ENCODE measurements at places on chromosomes 3 and 15.

- DNase-seq: no peak
Measured at GRCh38 chr3:175857666-175858270, 998.6 kb downstream of the NAALADL2 start.

- no peak for DNase-seq
Measured at GRCh38 chr3:144296808-144297207, 325.2 kb downstream of the DIPK2A start.

DNA sequence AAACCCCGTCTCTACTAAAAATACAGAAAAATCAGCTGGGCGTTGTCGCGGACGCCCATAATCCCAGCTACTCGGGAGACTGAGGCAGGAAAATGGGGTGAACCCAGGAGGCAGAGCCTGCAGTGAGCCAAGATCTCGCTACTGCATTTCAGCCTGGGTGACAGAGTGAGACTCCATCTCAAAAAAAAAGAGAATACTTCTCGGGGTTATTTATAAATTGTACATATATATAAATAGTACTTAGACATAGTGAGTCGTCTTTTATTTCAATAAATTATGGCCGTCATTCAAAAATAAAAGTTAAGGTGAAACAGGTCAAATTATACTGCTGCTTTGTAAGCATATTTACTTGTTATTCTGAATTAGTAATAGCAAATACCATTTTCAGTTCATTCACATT is 12.1 kb upstream of the EBLN2 start:
- no peak for DNase-seq

- no peak for DNase-seq
Measured at GRCh38 chr3:143165211-143165610, 45.6 kb downstream of the CHST2 start.

DNA sequence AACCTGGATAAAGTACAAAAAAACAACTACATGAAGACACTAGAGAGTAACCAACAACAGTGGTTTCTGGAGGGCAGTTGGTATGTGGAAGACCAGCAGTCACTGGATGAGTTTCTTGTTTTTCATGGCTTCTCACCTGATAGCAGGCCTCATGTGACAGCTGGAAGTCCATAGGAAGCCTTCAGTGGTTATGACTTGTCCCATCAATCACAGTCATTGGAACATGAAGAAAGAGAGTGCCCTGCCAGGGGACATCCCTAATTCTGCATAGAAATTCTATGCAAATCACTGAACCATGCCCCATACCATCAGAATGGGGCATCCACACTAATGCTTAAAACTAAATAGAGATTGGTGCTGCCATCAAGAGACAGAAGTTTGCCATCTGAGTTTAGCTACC is 81.6 kb downstream of the AKAP13 start:
- no peak for DNase-seq

- DNase-seq: no peak
Measured at GRCh38 chr3:105529456-105529855, 162.7 kb downstream of the ALCAM start.

DNA sequence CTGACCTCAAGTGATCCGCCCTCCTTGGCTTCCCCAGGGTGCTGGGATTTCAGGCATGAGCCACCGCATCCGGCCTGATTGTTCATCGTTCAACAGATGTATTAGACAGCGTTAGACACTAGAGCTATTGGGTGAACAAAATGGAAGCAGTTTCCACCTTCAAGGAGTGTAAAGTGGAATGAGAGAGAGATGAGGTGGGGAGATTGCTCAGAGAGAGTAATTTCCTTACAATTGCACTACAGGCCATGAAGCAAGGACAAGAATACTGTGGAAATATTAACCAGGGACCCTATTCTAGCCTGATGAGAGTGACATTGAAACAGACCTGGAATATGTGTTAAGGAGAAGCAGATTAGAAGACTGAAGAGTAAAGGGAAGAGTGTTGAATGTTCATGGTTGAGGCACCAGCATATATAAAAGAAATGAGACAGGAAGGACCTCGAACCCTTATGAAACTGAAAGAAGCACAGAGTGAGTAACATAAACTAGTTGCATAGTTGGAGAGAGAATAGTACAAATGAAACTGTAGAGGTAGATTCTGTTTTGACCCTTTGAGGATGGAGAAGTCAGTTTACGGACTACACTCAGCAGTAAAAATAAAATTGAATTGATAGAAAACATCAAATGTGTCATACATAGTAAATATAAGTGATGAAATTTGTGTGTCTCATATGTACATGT is 7.2 kb downstream of the RTF1 start:
- DNase-seq: no peak

GRCh38 chr3:158127250-158128219 is 17.6 kb downstream of the RSRC1 start:
- DNase-seq: no peak

GRCh38 chr3:32421991-32422859 is 30.6 kb downstream of the CMTM7 start:
- DNase-seq: peak; percentile 76

DNA sequence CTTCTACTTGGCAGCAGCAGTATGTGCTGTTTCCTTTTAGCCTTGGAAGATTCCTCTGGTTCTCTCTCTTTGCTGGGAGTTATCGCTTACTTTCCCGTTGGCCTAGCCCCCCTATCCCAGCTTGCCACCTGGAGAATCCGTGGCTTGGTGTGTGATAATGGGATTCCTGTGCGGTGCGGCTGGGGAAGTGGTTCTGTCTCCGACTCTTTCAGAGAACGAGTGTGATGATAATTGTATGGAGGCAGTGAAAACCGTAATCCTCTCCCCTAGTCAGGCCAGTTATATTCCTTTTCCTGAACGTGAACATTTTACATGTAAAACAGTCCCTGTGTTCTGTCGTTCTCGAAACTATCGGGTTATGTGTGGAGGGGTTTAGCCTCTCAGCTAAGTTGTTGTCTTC is 300.1 kb upstream of the C2CD4B start:
- DNase-seq: no peak

DNA sequence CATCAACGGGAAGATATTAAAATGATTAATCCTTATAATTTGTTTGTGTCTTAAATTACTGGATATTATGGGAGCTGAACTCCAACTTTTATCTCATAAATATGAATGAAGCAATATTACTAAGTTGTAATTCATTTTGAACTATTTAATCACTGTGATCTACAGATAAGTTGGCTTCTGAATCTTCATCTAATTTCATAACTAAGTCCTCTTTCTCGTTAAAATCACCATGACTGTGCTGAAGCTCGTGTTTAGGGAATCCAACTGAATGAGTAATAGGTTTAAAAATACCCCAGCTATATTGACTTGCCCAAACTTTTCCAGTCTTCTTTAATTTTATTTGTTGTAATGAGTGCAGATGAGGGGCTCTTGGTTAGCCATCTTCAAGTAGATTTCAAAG is 14.1 kb downstream of the MDFIC2 start:
- no peak for DNase-seq
